ENCODE measurements at places on chromosomes 16 and 17.

DNA sequence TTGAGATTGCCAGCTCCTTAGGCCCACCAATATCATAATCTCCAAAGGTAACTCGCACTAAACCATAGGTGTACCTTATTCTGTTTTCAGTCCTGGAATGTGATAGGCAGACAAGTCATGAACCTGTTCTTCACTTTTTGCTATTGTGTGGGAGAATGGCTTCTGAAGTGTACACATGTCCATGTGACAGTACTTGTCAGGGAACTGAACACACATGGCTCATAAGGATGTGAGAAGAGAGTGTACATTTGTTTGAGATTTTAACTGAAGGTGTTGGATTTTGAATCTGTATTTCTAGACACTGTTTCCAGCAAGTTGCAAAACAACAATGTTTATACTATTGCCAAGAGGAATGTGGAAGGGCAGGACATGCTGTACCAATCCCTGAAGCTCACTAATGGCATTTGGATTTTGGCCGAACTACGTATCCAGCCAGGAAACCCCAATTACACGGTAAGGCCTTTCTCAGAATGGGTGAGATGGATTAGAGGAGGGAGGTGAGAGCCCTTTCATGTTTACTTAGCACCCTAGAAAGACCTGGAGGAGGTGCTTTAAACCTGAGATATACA is 14.5 kb upstream of the RASL10B start:
- DNase-seq: no peak

DNA sequence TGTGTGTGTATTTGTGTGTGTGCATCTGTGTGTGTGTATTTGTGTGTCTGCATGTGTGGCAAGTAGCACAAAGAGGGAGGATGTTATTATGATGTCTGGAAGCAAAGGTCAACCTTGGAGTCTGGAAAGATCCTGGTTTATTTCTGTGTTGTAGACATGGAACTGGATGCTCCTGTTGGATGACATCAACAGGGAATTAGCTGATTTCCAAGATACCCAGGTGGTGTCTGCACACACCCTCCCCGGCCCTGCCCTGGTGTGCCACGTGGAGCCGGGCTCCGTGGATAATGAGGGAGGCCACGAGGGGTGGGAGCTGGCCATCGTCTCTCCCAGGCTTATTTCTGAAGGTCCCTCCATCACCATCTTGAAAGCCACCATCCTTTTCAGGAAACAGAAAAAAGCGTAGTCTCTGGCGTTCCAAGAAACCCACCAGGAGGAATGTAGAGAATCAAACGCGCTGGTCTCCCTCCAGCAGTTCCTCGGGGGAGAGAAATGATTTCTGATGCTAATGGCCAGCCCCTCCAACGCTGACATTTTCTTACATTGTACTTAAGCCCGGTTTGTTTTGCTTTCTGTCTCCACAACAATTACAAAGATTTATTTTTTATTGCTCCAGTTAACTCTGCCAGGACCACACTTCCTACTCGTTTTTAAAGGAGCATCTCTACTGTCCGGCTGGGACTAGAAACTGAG is 93.3 kb downstream of the FOXL1 start:
- no peak for DNase-seq

- peak; percentile 11 for DNase-seq
These were observed 184.8 kb upstream of the CIBAR2 start for GRCh38 chr16:85296859-85297660.

DNA sequence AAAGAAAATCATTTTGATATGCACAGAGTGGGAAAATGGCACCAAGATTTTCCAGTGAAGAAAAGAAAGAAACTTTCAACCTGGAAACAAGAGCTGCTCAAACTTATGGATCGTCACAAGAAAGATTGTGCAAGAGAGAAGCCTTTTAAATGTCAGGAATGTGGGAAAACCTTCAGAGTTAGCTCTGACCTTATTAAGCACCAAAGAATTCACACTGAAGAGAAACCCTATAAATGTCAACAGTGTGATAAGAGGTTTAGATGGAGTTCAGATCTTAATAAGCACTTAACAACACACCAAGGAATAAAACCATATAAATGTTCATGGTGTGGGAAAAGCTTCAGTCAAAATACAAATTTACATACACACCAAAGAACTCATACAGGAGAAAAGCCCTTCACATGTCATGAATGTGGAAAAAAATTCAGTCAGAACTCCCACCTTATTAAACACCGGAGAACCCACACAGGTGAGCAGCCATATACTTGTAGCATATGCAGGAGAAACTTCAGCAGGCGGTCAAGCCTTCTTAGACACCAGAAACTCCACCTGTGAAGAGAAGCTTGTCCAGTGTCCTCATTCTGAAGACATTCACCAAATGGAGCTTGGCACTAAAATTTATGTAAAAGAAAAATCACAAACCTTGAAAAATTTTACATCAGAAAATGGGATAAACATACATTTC is 12.2 kb downstream of the ZNF75A start:
- no peak for DNase-seq

GRCh38 chr16:57422026-57422944 is 17.7 kb downstream of the CCL17 start:
- no peak for DNase-seq

DNA sequence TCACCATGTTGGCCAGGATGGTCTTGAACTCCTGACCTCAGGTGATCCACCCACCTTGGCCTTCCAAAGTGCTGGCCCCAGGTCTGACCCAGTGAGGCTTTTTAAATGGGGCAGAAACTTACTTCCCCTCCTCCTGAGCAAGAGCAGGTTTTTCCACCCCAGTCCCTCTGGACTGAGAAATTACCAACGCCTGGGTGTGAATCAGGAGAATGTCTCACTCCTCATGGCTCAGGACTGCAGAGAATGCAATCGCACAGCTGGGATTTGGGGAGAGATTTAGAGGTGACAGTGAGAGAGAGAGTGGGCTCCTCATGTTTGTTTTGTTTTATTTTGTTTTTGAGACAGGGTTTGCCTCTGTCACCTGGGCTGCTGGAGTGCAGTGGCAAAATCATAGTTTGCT is 203.6 kb downstream of the RAB11FIP4 start:
- DNase-seq: no peak

- no peak for DNase-seq
These were observed 12.2 kb upstream of the MMD start for GRCh38 chr17:55433629-55434422.

DNA sequence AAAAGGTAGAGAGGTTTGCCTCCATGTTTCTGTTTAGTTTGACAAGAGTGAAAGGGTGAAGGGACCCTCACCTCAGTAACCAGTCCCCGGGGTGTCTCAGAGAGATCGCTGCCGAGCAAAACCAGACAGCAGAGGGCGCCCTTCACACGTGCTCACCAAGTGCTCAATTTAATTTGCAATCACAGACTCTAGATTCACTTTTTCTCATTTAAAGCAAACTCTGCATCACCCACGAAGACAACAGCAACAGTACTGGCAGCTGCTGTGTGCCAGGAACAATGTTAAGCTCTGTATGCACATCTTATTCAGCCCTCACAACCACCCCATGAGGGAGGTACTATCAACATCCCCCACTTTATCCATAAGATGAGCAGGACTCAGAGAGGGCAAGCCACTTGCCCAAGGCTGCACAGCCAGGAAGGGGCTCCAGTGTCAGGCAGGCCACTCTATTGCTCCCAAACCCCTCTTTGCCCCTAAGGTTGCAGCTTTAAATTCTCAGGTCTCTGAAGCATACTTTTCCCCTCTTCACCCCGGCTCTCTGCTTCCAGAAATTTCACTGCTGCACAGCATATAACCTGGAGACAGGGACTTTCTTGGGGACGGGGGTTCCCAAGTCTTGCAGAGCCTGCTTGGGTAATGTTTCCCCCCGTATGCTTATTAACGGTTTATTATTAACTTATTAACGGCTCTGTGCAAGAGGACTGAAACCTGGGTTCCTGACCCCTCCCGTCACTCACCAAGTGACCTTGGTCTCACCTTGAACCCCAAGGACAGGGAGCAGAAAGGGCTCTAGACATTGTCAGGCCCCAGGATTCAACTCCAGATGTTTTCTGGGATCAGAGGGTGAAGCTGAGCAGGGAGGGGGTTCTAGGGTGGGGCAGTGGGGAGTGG is 70.9 kb downstream of the CNGB1 start:
- DNase-seq: peak; percentile 53

- DNase-seq: no peak
These were observed 7.4 kb downstream of the GIP start for GRCh38 chr17:48960834-48961515.

DNA sequence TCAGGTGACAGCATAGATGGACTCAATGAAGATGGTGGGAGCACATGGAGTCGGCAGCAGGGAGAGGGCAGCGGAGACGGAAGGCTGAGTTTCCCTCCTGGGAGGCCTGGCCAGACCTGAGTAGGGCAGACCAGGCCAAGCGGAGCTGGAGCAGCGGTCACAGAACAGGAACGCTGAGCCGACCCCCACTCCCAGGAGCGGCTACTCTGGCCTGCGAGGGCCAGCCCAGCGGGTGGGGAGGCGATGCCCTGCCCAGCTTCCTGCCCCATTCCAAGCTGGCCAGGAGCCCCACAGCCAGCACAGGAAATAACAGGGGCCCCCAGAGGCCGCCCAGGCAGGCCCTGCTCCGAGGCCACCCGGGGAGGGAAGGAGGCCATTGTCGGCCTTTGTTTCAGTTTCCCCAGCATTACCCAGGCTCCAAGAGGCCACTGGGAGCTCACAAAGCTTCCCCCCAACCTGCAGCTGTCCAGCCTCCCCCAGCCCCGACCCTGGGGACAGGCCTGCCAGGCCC is 79.8 kb downstream of the ZNF423 start:
- no peak for DNase-seq

DNA sequence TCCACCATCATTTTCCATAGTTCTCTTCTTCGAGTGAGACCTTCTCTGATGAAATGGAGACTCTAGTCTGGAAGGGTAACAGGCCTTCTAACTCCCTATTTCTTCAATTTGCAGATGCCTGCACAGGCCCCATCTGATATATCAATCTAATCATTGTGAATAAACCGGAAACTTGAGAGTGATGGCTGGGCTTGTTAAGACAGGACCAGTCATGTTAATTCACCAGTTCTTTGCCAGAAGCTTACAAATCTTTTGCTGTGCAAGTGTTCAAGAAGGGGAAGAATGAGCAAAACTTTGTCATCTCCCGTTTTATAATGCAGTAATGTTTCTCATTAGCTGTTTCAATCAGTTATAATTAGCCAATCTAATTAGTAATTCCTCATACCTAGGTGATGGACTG is 1561.3 kb upstream of the GOT2 start:
- no peak for DNase-seq

DNA sequence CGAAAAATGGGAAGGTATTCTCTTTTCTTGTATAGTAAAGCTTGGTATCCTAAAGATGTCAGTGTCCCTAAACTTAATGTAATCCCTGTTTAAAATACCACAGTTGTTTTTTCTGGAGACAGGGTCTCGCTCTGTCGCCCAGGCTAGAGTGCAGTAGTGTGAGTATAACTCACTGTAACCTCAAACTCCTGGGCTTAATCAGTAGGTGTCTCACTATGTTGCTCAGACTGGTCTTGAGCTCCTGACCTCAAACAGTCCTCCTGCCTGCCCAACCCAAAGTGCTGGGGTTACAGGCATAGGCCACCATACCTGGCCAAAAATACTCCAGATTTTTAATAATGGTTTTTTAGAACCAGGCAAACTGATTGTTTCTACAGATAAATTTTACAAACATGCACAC is 8.2 kb downstream of the DCAF7 start:
- no peak for DNase-seq

- no peak for DNase-seq
These were observed 14.1 kb downstream of the PPL start for GRCh38 chr16:4922721-4923342.

- DNase-seq: no peak
These were observed 59.3 kb downstream of the TMEM235 start for GRCh38 chr17:78290721-78291120.

GRCh38 chr17:1644493-1645206 is 882 bp downstream of the SCARF1 start:
- DNase-seq: peak; percentile 48

- no peak for DNase-seq
These were observed 15.6 kb downstream of the MAP2K3 start for GRCh38 chr17:21299981-21300600.

Data from stimulated activated CD8-positive, alpha-beta memory T cell treated with anti-CD3 and anti-CD28 coated beads, Interleukin-7, amount 100 ng/mL, for 48 hours (primary cell).